ENCODE measurements at places on chromosomes 12 and 14.

- DNase-seq: no peak
Observed at GRCh38 chr12:97572220-97572619, 109.6 kb downstream of the RMST start.

- DNase-seq: no peak
Observed at GRCh38 chr12:32196250-32197198, 89.9 kb downstream of the BICD1 start.

DNA sequence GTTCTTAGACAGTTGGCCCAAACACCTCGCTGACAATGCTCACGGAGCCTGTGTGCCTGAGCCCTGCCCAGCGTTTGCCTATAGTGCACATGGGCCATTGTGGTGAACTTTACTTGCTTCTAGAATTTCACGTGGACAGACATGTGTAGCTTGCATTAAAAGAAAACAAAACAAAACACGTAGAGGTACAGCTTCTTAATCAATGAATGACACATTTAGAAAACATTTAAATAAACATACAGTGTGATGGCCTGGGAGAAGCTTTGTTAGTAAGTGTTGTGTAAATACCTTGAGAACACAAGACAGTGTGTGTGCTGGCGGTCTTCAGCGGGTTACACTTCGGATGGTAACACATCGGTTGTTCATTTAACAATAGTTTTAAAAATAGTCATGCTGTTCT, 38.1 kb downstream of the SMOC1 start:
- no peak for DNase-seq

- DNase-seq: peak; percentile 89
Observed at GRCh38 chr14:23306412-23307145, at the start of gene BCL2L2. TSS of gene BCL2L2 (plus strand) at chr14:23306833. CDS start at chr14:23307768, 935 bp downstream.

- DNase-seq: no peak
Observed at GRCh38 chr12:116011217-116011616, 266.3 kb downstream of the MED13L start.

DNA sequence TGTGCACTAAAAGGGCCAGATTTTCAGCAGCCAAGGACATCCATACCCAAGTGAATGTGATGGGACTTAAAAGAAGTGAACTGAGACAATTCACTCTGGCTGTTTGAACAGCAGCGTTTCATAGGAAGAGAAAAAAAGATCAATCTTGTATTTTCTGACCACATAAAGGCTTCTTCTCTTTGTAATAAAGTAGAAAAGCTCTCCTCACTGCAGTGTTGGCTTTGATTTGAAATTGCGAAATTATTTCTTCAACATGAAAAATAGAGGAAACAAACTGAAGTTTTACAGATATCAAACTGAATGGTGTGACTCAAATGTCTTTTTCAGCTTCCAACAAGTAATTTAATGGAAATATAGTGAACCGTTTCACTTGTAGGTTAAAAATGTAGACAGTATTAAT, 11.3 kb upstream of the KCNMB4 start:
- DNase-seq: no peak

- DNase-seq: no peak
Observed at GRCh38 chr14:76350671-76351070, 25.3 kb upstream of the ESRRB start.

DNA sequence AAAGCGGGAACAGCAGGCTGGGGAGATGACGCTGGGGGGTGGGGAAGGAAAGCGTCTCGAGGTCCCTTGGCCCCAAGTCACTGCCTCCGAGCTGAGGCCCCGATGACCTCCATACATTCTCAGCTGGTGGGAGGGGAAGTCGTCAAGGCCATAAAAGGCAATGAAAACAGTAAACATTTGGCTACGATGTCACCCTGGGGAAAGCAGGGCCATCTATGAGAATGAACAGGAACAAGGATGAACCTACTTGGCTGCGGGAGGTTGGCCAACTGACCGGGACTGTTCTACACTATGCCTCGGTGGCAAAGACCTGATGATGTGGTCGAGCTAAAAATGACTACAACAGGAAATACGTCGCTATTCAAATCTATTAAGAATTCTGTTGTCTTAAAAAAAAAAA, 19.5 kb downstream of the PRKAB1 start:
- no peak for DNase-seq

- peak; percentile 50 for DNase-seq
Observed at GRCh38 chr12:49105504-49106084, 5.1 kb downstream of the LMBR1L start.

DNA sequence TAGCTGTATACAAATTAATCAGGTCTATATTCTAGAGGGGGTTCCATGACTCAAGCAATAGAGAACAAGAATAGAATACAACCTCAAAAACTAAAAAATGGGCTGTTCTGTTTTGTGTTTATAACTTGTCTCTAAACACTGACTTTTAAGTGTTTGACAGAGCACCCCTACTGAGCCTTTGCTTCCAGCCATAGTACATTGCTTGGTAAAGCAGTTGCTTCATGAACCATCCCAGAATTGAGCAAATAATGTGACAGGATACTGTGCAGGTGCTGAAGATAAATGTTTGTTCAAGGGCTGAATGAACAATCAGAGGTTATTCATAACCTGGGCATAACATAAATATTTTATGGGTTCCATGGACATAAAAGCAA, 11.5 kb downstream of the SPTSSA start:
- no peak for DNase-seq

GRCh38 chr14:39265806-39266524, 32.2 kb downstream of the MIA2 start:
- peak; percentile 48 for DNase-seq

- peak; percentile 18 for DNase-seq
Observed at GRCh38 chr12:100566887-100567637, 6.4 kb upstream of the GAS2L3 start.

DNA sequence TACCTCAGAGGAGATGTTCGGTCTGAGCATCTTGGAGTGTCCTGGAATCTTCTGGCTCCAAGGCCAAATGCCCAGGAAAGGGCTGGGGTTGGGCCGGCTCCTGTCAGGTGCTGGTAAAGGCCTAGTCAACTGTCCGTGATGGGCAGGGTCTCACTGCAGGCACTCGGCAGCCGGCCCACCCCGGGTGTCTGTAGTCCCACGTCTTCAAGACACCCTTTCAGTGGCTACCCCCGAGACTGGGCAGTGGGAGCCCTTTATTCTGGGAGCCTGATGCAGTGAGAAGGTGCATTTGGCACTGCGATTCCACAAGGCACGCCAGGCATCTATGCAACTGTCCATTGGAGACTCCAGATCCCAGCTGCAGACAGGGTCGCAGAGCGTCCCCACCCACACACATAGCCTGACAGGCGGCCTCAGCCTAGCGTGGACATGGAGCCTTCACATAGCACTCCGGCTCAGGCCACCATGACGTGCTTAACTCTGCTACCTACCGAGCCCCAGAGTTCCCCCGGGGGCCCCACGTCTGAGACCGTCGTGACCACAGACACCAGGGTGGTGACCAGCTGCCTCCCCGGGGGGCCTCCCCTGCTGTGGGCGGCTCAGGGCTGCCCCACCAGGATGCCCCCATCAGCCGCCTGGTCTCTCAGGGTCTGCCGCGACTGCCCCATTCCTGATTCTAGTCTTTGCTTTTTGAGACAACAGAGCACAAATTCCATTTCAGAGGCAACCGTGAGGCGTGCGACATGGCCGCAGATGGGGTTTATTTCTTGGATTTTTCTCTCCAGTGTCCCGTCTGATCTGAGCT, 331.8 kb upstream of the SFSWAP start:
- no peak for DNase-seq

DNA sequence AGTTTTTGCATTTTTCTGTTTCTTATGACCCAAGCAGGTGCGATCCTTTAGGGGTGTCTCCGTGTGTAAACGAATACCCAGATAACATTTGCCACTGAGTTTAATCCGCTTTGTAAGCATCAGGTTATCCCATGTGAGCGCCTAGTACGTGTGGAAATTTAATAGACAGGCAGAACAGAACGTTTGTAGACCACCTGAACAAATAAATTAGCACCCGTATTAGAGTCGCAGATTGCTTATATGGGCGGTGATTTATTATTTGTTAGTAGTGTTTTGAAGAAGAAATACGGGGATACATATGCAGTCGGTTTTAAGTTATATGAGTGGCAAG, 325 bp downstream of the C12orf60 start:
- no peak for DNase-seq

- DNase-seq: no peak
Observed at GRCh38 chr12:100612606-100613005, 39.1 kb downstream of the GAS2L3 start.

DNA sequence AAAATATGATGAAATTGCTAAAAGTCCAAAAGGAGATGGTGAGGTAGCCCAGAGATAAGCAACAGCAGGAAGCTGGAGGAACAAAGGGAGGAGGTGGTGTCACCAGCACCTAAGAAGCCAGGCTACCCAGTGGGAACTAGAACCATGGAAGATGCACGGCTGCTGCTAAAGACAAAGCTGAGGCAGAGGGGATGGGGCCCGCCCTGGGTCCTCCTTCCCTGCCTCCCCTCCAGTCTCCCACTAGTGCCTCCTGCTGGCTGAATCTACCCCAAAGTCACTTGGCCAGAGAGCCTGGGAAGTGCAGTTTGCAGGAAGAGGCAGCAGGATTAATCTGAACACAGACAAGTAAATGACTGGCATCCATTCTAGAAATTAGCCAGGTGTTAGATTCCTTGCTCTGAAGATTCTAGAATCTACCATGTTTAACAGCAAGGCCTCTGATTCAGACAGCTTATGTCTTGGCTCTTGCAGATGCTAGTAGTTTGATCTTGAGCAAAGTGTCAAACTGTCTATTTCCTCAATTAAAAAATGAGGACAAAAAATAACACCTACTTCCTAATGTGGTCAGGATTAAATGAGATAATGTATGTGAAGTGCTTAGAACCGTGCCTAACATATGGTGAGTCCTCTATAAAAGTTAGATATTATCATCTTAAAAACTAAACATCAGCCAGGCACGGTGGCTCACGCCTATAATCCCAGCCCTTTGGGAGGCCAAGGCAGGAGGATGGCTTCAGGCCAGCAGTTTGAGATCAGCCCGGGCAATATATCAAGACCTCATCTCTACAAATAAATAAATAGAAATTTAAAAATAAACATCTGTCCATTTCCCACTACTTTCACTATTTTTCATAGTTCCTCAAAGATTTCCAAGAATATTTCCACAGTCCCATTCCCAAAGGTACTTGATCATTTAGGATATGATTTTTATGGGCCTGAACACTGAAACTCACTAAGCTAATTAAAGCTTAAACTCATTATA, 5.8 kb upstream of the LRP10 start:
- DNase-seq: no peak

DNA sequence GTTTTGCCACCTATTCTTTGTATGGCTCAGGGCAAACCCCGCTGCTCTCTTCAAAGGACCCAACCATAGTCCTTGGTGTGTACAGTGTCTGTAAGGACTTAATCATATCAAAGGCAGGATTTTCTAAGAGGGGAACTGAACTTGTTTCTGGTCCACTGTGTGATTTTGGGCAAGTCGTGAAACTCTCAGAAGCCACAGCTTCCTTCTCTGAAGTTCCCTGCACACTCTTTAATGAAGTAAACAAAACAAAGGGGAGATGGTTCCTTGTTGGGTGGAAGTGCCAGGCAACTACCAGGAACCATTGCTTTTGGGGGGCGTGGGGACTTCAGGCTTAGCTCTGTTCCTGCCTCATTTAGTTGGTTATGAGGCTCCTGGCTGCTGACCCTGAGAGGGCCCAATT, 152.4 kb downstream of the VRK1 start:
- no peak for DNase-seq

GRCh38 chr12:11695321-11695720, 45.8 kb downstream of the ETV6 start:
- DNase-seq: peak; percentile 47

GRCh38 chr12:52344111-52344510, 22.9 kb upstream of the KRT83 start:
- no peak for DNase-seq

DNA sequence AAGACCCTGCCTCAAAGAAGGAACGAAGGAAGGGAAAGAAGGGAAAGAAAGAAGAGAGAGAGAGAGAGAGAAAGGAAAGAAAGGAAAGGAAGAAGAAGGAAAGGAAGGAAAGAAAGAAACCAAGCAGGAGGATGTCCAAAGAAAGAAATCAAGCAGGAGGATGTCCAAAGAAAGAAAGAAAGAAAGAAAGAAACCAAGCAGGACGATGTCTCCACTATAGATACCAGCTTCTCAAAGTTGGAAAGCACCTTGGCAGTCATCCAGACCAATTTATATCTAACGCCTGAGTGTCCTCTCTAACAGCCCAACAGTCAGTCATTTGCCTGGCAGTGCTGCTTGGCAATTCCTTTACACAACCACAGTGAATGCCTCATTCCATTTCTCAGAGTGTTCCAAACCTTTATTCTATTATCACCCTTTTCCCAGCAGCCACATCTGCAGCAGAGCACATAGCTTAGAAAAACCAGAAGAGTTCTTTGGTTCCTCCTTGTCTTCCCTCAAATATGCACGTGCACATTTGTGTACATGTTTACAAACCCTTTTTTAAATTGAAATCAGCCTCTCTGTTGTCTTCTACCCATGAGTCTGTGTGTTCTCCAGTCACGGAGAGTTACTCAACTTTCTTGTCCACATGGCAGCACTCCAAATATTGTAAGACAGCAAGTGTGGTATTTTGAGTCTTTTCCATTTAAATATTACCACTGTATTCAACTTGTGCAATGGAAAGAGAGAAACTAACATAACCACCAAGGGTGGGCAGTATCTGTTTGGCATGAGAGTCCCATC, 138.4 kb downstream of the STXBP6 start:
- peak; percentile 91 for DNase-seq

- no peak for DNase-seq
Observed at GRCh38 chr12:46087916-46088439, 97.6 kb upstream of the SCAF11 start.

DNA sequence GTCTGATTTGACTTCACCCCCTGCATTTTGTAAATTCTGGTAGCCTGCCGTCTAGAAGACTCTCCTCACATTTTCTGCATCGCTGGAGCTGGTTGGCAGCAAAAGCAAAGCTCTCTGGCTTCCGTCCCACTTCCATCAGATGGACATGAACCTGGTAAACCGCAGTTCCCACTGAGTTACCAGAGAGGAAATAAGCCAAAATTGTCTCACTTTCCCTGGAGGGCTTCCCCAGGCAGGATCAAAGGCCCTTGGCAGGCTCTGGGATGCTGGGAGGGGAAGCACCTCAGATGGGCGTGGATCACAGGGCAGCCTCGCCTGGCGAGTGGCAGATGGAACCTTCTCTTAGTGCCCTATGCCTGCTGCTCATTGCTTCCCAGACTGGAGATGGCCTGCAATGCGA, 243.5 kb downstream of the TMEM132C start:
- no peak for DNase-seq

GRCh38 chr12:55757701-55758100, 14.8 kb downstream of the GDF11 start:
- DNase-seq: no peak

DNA sequence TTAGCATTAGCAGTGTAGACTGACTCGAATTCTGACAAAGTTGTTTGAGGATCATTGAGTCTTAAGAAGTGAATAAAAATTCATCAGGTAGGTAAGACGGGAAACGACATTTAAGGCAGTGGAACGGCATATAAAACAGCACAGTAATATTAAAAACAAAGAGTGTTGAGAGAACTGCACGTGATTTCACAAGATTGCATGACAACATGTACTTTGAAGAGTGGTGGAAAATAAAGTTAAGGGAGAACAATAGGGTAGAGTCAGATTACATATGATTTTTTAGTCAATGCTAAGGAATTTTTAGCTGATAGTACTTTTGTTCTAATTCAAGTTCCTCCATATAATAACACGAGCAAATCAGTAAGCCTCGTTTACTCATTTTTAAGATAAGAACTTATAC, 115.4 kb downstream of the SOX5 start:
- peak; percentile 18 for DNase-seq

- no peak for DNase-seq
Observed at GRCh38 chr12:132163911-132164288, 19.6 kb downstream of the NOC4L start.

Data from fibroblast of lung (primary cell).